ENCODE measurements at places on chromosomes 3 and 15.

DNA sequence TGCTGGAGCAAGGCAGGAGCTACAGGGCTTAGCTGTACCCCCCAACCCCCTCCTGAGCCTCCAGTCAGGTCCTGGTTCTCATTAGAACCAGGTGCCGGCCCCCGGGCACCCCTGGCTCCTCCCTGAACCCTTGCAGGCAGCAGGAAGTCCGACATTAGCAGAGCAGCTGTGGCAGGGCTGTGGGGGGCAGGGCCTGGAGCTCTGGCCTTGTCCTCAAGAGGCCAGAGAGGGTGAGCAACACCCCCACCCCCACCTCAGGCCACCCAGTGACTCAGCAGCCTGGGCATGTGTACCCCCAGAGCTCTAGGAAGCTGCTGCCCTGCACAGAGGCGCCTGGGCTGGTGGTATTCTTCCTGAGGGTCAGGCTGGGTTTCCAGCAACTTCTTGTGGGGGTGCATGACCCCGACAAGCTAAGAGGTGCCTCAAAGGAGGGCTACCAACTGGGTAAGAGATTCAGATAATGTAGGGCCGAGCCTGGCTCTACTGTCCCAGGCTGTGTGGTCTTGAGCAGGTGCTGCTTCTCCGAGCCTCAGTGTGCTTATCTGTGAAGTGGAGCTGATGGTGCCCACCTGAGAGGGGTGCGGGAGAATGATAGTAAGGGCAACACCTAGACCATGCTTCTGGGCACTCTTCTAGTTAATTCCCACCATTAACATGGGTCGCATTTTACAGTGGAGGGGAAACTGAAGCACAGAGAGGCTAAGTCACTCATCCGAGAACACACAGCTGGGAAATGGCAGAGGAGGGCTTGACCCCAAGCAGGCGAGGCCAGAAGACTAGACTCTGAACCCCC is 16.0 kb downstream of the H1-8 start:
- H3K4me1 ChIP-seq = peaks cover 39% of the 10 kb centered on the region
- peak overlapping the region; percentile 98 for H3K27ac ChIP-seq
- DNase-seq = peak; percentile 74

GRCh38 chr3:163490119-163490518 is 1588.2 kb downstream of the SI start:
- H3K4me1 ChIP-seq = no peaks in the 10 kb centered on the region
- no peaks in the 10 kb centered on the region for H3K36me3 ChIP-seq
- no peak for DNase-seq
- no peak overlapping the region for H3K4me3 ChIP-seq

DNA sequence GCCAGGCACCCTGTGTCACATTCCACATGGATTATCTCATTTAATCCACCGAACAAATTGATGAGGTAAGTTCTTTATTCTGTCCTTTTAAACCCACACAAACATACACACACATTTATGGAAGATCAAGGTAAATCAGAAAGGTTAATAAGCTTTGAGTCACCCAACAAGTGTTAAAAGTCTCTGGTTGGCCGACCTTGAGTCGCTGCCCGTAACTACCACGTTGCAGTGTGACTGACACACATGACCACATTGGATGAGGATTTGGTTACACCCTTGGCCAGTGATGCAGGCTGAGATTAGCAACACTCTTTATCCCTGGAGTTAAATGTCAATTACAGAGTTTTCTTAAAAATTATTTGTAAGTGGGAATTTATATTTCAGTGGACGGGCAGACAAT is 19.2 kb downstream of the FOXP1 start:
- no peaks in the 10 kb centered on the region for H3K27me3 ChIP-seq
- no peak for DNase-seq
- no peak overlapping the region for H3K27ac ChIP-seq

- H3K4me1 ChIP-seq = peaks cover 8% of the 10 kb centered on the region
- no peak overlapping the region for H3K4me3 ChIP-seq
- peak; percentile 46 for DNase-seq
- no peaks in the 10 kb centered on the region for H3K36me3 ChIP-seq
- peaks cover 15% of the 10 kb centered on the region for H3K27me3 ChIP-seq
- H3K27ac ChIP-seq = no peak overlapping the region
Measured at GRCh38 chr15:52288051-52288942, 7.3 kb downstream of the MYO5C start.

- H3K27ac ChIP-seq = peak overlapping the region; percentile 50
- H3K4me3 ChIP-seq = no peak overlapping the region
- H3K4me1 ChIP-seq = peaks cover 12% of the 10 kb centered on the region
- no peaks in the 10 kb centered on the region for H3K36me3 ChIP-seq
Measured at GRCh38 chr3:99128725-99129505, 227.4 kb upstream of the DCBLD2 start.

DNA sequence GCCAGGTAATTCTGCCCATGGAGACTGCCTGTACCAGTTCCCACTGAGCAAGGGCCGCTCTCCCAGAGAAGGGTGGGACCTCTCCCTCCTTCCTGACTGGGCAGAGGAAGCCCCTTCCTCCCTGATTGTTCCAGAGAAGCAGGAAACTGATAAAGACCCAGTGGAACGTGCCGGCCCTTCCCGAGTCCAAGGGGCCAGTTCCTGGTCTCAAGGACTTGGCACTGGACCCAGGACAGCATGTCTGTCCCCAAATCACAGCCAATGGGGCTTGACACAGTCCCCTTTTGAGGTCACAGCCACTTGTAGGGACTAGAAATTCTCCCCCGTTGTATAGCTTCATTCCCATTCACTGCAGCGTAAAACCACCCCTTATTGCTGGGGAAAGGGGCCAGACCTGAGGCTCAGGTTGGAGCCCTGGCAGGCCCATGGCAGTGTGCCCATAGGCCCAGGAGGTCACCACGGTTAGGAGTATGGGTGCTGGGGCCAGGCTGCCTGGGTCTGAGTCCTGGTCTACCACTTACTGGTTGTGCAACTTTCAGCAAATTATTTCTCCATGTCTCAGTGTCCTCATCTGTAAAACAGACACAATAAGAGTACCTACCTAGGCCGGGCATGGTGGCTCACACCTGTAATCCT is 18.1 kb downstream of the CSRNP1 start:
- H3K27ac ChIP-seq = no peak overlapping the region
- no peak for DNase-seq

GRCh38 chr3:42441791-42442190 is 31.4 kb upstream of the LYZL4 start:
- H3K36me3 ChIP-seq = no peaks in the 10 kb centered on the region
- H3K4me3 ChIP-seq = no peak overlapping the region
- H3K27me3 ChIP-seq = peaks cover 11% of the 10 kb centered on the region
- no peaks in the 10 kb centered on the region for H3K4me1 ChIP-seq
- DNase-seq = no peak
- H3K27ac ChIP-seq = no peak overlapping the region

DNA sequence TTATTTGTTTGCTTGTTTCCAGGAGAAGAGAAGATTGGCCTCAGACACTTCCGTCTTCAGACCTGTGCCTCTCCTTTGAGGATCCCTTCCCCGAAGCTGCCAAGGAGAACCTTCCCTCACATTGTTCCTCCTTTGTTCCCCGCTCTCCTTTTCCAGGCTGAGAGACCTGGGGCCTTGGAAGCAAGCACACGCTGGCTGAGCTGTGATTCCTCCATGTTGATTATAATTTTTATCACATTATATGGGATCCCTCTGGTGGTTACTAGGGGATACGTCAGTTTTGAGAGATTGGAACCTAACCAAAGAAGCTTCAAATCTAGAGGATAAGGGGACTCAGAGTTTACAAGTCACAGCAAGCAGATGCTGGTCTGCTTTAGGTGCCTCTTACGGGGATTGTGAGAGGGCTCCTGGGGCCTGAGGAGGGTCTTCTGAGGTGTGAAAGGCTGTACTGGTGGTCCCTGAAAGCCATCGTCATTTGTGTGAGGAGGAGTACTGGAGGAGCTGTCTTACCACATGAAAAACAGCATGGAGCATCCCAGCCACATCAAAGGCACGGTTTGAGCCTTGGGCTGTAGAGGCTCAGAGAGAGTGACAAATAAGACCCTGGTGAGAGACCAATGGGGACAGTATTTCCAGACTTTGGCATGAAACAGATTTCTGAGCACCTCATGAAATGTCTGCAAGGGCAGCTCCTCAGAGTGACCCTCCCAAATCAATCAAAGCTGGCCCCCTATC is 760.1 kb upstream of the CFAP20DC start:
- no peaks in the 10 kb centered on the region for H3K36me3 ChIP-seq
- no peak overlapping the region for H3K4me3 ChIP-seq
- H3K4me1 ChIP-seq = peaks cover 10% of the 10 kb centered on the region
- no peaks in the 10 kb centered on the region for H3K27me3 ChIP-seq

GRCh38 chr3:195183071-195183776 is 87.7 kb downstream of the XXYLT1 start:
- no peaks in the 10 kb centered on the region for H3K27me3 ChIP-seq
- no peaks in the 10 kb centered on the region for H3K36me3 ChIP-seq
- peaks cover 24% of the 10 kb centered on the region for H3K4me1 ChIP-seq
- H3K4me3 ChIP-seq = no peak overlapping the region
- DNase-seq = no peak

GRCh38 chr3:7999384-7999783 is 502.2 kb upstream of the LMCD1 start:
- no peaks in the 10 kb centered on the region for H3K27me3 ChIP-seq
- no peaks in the 10 kb centered on the region for H3K36me3 ChIP-seq
- H3K27ac ChIP-seq = no peak overlapping the region
- H3K4me3 ChIP-seq = no peak overlapping the region
- no peak for DNase-seq

DNA sequence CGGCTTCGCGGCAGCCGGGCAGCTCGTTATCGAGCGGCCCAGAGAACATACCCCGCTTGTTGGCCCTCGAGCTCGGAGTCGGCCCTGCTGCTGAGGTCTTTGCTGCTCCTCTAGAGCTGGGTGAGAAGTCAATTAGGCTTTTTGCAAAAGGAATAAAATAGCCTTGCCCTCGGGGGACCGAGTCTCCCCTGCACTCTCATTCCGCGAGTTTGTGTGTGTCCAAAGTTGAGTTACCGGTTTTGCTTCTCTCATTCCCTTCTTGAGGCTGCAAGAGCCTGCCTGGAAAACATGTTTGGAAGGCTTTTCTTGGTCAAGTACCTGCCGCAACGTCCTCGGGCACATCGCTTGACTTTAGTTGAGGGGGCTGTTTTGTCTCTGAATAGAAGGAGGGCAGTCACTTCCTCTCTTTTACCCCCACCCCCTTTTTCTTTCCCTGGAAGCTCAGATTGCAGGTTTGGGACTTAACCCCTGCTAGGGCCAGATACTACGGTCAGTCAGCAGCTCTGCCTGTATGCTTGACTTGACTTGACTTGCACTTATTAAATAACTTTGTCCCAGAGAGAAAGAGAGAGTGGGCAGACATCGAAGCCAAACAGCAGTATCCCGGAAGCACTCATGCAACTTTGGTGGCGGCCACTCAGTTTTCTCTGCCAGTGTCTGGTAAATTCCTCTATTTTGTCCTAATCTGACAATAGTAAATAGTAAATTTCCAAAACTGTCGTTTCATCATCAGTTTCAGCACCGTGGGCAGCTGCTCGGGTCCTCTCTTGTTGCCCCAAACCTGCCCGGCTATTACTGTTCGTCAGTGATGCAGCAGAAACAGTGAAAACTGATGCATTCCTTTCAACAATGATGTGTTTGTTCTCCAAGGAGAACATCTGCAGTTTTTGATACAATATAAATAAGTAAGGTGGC is 609 bp downstream of the RNF13 start:
- peak overlapping the region; percentile 69 for H3K4me3 ChIP-seq
- H3K27ac ChIP-seq = peak overlapping the region; percentile 64
- peak; percentile 47 for DNase-seq
- H3K4me1 ChIP-seq = no peaks in the 10 kb centered on the region
- no peaks in the 10 kb centered on the region for H3K36me3 ChIP-seq

DNA sequence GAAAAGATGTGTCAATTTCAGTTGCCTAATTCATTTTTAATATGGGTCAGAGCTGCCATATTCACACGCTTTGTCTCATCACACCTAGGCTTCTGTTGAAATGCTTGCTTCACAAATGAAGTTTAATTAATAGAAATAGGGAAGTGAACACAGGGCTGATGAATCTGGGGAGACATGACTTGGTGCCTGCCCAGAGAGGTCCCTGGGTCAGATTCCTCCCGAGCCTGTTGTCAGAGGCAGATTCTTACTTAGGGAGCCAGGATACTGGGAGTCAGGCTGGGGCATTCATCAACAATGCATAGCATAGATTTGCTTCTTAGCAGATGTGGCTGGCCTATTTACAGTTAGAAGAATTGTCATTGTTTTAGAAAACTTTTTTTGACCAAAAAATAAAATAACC is 90.6 kb downstream of the CACNA1D start:
- H3K4me1 ChIP-seq = no peaks in the 10 kb centered on the region
- H3K27me3 ChIP-seq = no peaks in the 10 kb centered on the region
- H3K4me3 ChIP-seq = no peak overlapping the region
- DNase-seq = no peak
- H3K27ac ChIP-seq = no peak overlapping the region
- no peaks in the 10 kb centered on the region for H3K36me3 ChIP-seq

DNA sequence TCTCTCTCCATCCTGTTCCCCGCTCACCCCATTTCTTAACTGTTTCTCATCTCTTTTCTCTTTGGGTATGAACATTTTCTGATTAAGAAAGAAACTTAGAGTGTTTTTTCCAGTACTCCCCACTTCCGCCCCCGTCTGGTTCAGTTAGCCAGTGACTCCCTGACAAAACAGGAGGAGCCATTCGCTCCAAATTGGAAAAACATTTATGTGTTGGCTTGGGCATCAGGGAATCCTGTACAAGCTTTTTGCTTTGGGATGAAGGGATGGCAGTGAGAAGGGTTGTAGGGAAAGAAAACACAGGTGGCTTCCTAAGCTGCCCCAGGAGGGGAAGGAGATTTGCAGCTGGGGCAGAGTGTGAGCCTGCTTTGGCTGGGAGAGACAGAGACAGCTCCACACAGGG is 47.0 kb downstream of the BOC start:
- no peaks in the 10 kb centered on the region for H3K4me1 ChIP-seq
- peaks cover 8% of the 10 kb centered on the region for H3K36me3 ChIP-seq
- no peak overlapping the region for H3K27ac ChIP-seq
- H3K4me3 ChIP-seq = no peak overlapping the region
- no peak for DNase-seq

DNA sequence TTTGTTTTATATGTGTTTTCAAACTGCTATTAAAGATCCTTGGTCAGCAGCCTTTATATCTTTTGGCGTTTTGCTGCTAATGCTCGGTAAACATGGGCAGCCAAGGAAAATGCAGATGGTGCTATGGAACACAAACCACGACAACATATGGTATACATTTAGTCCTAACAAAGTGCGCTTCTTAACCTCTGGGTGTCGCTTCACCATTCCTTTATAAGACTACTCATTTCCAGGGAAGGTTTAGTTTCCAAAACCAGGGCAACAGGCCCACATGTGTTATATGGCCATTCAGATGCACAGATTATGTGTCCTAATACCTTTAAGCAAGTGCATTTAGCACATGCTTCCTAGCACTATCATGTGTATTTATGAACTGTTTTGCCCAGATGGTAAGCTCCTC is 14.7 kb downstream of the SHOX2 start:
- no peak overlapping the region for H3K27ac ChIP-seq
- no peak overlapping the region for H3K4me3 ChIP-seq
- H3K4me1 ChIP-seq = no peaks in the 10 kb centered on the region
- peaks cover 33% of the 10 kb centered on the region for H3K27me3 ChIP-seq
- no peaks in the 10 kb centered on the region for H3K36me3 ChIP-seq
